ENCODE measurements at places on chromosomes 11 and 22.
A peak's percentile ranks its signal among the peaks of the same experiment; 100 is the strongest.

DNA sequence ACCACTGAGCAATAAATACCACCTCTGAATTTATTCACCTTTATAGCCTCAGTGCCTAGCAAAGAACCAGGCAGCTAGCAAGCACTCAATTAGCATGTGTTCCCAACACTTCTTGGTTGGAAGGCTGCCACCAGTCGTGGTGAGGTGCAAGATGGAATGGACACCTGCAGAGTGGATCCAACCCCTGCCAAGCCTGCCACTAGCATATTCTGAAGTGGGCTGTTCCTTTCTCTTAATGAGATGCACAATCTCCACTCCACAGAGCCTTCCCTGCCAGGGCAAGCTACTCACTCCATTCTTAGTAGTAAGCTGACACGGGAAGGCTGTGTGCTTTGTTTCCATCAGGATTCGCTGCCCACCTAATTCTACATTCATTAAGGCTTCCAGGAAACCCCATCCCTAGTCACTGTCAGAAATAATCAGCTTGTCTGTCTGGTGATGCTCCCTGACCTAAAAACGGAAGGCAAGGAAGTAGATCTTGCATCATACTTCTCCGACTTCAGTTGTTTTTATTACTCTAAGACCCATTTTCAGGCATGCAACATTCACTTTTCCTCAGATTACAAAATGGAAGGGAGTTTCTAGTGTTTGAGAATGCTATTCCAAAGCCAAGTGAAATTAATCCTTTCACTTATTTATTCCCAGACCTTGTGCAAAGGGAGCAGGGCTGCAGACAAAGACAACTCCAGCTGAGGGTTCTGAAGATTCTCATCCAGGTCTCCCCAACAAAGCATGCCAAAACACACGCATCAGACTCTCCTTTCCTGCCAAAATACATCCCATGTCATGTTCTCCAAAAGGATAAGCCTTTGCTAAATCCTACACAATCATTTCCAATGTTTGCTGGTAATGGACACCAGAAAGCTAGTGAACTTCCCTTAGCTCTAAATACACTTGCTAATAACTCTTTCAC is 128.0 kb downstream of the TENM4 start:
- no peak for DNase-seq

GRCh38 chr11:34185926-34186841 is 80.8 kb downstream of the NAT10 start:
- DNase-seq = no peak

- peak; percentile 28 for DNase-seq
Measured at GRCh38 chr11:75383246-75383645, 16.1 kb upstream of the RPS3 start.

DNA sequence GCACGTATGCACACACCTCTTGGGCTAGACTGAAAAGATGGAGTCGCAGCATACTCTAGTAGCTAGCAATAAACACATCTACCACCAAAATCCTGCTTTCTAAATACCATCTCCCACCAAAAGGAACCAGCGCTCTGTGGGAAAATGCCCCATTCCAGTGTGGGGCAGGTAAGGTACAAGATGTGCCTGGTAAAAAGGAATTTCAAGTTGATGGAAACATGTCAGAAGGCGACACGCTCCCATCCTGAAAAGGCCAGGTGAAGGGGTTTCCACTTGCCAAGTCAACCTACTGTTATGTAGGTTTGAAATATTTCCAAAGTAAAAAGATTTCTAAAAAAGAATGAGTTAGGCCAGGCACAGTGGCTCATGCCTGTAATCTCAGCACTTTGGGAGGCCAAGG is 8.8 kb downstream of the DGCR2 start:
- DNase-seq = no peak

GRCh38 chr11:125428486-125429173 is 67.4 kb downstream of the FEZ1 start:
- peak; percentile 23 for DNase-seq
